K562 (cell line): ENCODE measurements at places on chromosomes 13 and 19. TPM values are rescaled to one million over a fixed set of nuclear protein-coding genes. Genes with fewer than 3 reads are reported as not detected.
A peak's percentile ranks its signal among the peaks of the same experiment; 100 is the strongest.

The FUT1 gene
- 16.3 and 18.3 TPM in 2 replicates for polyA plus RNA-seq

The ADGRE2 gene
- polyA plus RNA-seq: 14.9 and 19.2 TPM in 2 replicates

The LRRC63 gene
- 0.19 and 0.41 TPM in 2 replicates for polyA plus RNA-seq

The PTH2 gene
- polyA plus RNA-seq: not detected in 2 replicates

The LRP3 gene
- not detected in 2 replicates for polyA plus RNA-seq

The PCP2 gene
- 1.3 and 1.6 TPM in 2 replicates for polyA plus RNA-seq

DNA sequence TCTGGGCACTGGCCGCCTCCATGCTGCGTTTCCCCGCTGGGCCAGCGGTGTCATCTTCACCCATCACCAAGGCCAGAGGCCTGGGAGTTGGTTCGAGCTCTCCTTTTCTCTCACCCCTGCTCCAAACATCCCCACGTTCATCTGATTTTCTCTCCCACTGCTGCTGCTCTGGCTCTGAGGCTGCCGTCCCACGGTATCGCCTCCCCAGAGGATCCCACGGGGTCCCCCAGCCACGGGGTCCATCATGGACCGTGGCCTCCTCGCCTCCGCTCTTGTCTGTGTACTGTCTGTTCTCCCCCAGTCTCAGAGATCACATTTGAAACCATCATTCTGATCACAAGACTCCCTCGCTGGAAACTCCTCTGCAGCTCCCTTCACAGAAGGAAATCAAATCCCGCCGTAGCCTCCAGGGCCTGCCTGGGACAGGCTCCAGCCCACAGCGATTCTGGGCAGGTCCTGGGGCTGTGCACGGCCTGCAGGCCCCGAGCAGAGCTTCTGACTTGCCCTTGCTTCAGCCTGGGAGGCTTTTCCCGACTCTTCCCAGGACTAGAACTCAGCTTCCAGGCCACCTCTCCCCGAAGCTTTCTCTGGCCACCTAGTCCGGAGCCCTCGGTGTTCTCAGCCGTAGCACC is 64.2 kb downstream of the SOX1 start:
- H3K36me3 ChIP-seq: no peaks in the 10 kb centered on the region
- no peaks in the 10 kb centered on the region for H3K4me1 ChIP-seq
- H3K4me3 ChIP-seq: no peak overlapping the region

GRCh38 chr13:95536632-95537241 is 15.8 kb upstream of the CLDN10 start:
- no peaks in the 10 kb centered on the region for H3K4me1 ChIP-seq
- DNase-seq: no peak
- no peak overlapping the region for H3K27ac ChIP-seq
- H3K36me3 ChIP-seq: no peaks in the 10 kb centered on the region
- H3K27me3 ChIP-seq: no peaks in the 10 kb centered on the region

- H3K36me3 ChIP-seq: no peaks in the 10 kb centered on the region
- peaks cover 2% of the 10 kb centered on the region; the same call in 1 of the 3 replicates for H3K27me3 ChIP-seq
- no peak overlapping the region for H3K27ac ChIP-seq
- no peak for DNase-seq
- H3K4me1 ChIP-seq: 0 out of 2 replicates have a peak, but pooled peaks cover 5% of the 10 kb centered on the region
Observed at GRCh38 chr13:30735872-30736175, 481 bp downstream of the ALOX5AP start.

GRCh38 chr13:21478881-21479808 is 20.0 kb upstream of the ZDHHC20 start:
- no peak overlapping the region for H3K4me3 ChIP-seq
- H3K27me3 ChIP-seq: no peaks in the 10 kb centered on the region
- H3K27ac ChIP-seq: no peak overlapping the region
- no peaks in the 10 kb centered on the region for H3K36me3 ChIP-seq
- H3K4me1 ChIP-seq: no peaks in the 10 kb centered on the region

GRCh38 chr19:56476651-56477428 is at the start of gene ZNF667:
TSS of gene ZNF667 (minus strand) at chr19:56477345. CDS start at chr19:56462370, 14,975 bp downstream.
- H3K4me1 ChIP-seq: peaks cover 15% of the 10 kb centered on the region; the same call in 1 of the 2 replicates
- peak within 1 kb of the TSS; percentile 22 for H3K4me3 ChIP-seq
- no peak for DNase-seq
- no peaks in the 10 kb centered on the region for H3K27me3 ChIP-seq
- no peaks in the 10 kb centered on the region for H3K36me3 ChIP-seq

DNA sequence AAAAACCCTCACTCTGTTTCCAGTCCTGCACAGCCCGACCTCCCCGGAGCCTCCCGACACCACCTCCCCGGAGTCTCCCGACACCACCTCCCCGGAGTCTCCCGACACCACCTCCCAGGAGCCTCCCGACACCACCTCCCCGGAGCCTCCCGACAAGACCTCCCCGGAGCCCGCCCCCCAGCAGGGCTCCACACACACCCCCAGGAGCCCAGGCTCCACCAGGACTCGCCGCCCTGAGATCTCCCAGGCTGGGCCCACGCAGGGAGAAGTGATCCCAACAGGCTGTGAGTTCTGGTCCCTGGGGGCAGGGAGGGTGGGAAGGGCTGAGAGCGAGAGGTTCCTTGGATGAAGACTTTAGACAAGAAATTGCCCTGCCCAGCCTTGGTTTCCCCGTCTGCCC is 5.4 kb downstream of the MADCAM1 start:
- H3K27me3 ChIP-seq: no peaks in the 10 kb centered on the region
- H3K36me3 ChIP-seq: no peaks in the 10 kb centered on the region
- peaks cover 30% of the 10 kb centered on the region for H3K4me1 ChIP-seq
- H3K27ac ChIP-seq: no peak overlapping the region
- H3K4me3 ChIP-seq: no peak overlapping the region

GRCh38 chr13:111629016-111629415 is 308.6 kb downstream of the TEX29 start:
- H3K4me3 ChIP-seq: no peak overlapping the region
- no peaks in the 10 kb centered on the region for H3K4me1 ChIP-seq
- H3K36me3 ChIP-seq: no peaks in the 10 kb centered on the region
- H3K27ac ChIP-seq: no peak overlapping the region
- DNase-seq: no peak

DNA sequence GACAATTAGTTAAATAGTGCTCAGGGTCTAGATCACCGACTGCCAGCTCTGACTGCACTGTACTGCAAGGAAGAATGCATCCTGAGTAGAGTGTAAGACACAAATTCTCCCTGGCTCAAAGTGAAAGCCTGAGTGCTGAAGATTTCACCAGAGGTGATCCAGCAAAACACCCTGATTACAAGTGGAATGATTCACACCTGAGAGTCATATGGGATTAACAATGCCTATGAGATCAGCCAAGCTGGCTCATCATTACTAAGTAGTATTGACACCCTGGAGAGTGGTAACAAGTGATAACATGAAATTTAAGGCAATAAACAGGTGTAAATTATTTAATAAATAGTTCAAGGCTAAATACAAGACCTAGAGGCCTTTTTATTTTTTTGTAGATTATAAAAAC is 403.8 kb upstream of the PRR20A start:
- DNase-seq: no peak
- no peaks in the 10 kb centered on the region for H3K36me3 ChIP-seq
- H3K4me3 ChIP-seq: no peak overlapping the region
- no peaks in the 10 kb centered on the region for H3K27me3 ChIP-seq
- no peaks in the 10 kb centered on the region for H3K4me1 ChIP-seq
- no peak overlapping the region for H3K27ac ChIP-seq

- peaks cover 8% of the 10 kb centered on the region; the same call in 2 of the 3 replicates for H3K4me1 ChIP-seq
- no peak overlapping the region for H3K4me3 ChIP-seq
- no peak for DNase-seq
Observed at GRCh38 chr19:36030264-36031148, 2.2 kb downstream of the CLIP3 start.

DNA sequence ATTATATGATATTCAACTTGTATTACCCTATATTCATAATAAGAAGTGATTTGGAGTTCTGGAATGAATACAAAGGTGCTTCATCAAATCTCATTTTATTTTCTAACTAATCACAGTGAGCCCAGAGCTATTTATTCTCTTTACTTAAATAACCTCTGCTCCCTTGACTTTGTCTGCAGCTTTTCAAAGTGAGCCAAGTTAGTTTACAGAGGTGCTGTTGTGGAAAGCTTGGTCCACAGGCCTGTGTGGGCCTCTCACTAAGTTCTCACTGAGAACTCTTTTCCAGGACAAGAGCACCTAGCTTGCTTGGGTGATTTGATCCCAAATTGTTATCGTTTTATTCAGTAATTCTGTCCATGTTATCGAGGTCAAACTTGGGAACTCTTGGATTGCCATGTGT is 319.3 kb downstream of the RFC3 start:
- H3K4me1 ChIP-seq: no peaks in the 10 kb centered on the region
- no peak for DNase-seq
- no peaks in the 10 kb centered on the region for H3K36me3 ChIP-seq
- H3K27me3 ChIP-seq: no peaks in the 10 kb centered on the region
